Kidney (tissue), 22 donors: ENCODE measurements at places on chromosomes 3 and 15.

- DNase-seq: no peak
Observed at GRCh38 chr15:64146520-64146884, 5.0 kb upstream of the SNX22 start.

- DNase-seq: no peak
Observed at GRCh38 chr3:14884665-14885064, 62.7 kb upstream of the NR2C2 start.

DNA sequence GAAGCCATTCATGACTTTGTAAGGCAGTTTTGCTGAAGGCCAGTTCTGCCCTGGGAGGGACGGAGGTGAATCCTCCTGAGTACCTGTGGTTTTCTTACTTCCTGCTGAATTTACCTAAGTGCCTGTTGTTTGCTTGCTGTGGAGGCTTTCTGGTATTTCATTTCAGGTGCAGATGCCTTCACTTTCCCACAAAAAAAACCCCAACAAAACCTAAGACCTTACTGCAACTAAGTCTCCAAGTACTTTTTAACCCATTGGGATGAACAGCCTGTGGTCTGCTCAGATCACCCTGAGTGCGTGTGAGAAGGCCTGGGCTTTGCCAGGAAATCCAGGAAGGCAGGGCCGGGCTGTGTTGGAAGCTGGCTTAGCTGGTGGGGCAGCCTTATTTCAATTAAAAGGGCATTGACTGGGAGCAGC, 65.3 kb downstream of the IGF1R start:
- DNase-seq: no peak

DNA sequence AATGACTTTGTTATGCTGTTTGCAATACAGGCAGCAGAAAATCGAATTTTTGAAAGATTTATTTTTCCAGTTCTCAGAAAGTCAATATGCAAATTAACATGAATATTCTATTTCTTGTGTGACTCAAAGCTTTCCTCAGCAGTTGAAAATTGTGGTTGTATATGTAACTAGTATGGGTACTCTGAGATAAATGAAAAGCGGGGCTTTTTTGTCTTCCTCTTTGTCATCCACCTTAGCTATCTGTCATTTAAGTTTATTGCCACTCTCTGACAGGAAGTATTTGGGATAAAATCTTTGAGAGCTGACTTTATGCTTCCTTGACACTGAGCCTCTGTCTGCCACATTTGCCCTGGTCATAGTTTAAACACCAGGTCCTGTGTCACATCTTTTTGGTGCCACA, 91.5 kb downstream of the ATG7 start:
- no peak for DNase-seq
